Skin of body (tissue), 3 donors: ENCODE measurements at places on chromosomes 16 and 17. TPM values are rescaled to one million over a fixed set of nuclear protein-coding genes. Genes with fewer than 3 reads are reported as not detected.

The NETO2 gene
- total RNA-seq = 8.9 TPM

The ABCC6 gene
- total RNA-seq = 1.9 TPM

The CCDC102A gene
- 8.0 TPM for total RNA-seq

The SLC38A8 gene
- total RNA-seq = not detected

The TNP2 gene
- total RNA-seq = not detected

The TAX1BP3 gene
- 42.7 TPM for total RNA-seq

The CACNG3 gene
- not detected for total RNA-seq

The CUEDC1 gene
- 7.6 TPM for total RNA-seq
